HFF-Myc (cell line): ENCODE measurements at places on chromosomes 11 and 22.

DNA sequence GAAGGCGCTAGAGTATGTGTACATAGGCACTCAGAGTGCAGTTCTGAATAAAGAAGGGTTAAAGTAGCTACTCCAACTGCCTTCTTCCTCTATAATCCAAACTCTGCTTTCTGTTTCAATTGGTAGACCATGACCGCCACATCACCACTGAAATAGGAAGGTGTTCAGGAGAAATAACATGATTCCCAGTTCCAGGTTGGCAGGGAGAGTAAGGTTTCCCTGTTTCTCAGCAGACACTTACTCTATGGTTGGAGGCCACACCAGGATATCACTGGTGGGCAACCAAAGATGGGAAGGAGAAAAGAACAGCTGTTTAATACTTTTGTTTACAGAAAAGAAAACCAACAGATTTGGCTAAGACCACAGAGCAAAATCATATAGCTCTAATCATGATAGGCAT lies 37.9 kb downstream of the PAK1 start:
- DNase-seq, result no peak

DNA sequence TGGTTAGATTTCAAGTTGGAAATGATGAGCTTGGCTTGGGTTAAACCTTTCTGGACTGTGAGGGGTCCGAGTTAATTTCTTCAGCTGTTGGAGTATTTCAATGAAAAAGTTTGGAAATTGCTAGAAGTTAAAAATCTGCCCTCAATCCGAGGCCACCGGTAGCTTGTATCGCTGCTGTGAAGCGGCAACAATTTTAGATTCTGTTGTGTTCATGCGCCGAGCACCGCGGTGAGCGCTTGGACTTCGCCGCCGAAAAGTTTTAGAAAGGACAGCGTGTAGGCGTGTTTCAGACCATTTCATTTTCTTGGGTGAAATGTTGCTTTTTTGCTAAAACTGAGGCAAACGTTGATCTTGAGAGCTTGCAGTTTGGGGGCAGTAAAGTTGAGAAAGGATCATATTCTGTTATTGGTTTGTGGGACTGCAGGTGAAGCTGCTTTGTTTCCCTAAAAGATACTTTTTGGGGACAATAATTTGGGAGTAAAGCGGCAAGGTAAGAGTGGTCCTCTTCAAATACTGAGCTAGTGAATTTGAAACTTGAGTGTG lies 928 bp downstream of the FBXO7 start:
- DNase-seq, result no peak

GRCh38 chr11:10931761-10932670 lies 74.2 kb upstream of the ZBED5 start:
- no peak for DNase-seq

- no peak for DNase-seq
These were observed 34.4 kb downstream of the SCUBE2 start for GRCh38 chr11:9057007-9057406.

GRCh38 chr11:79439886-79440570 lies 802 bp downstream of the TENM4 start:
- DNase-seq, result no peak
